Left renal cortex interstitium (tissue), 4 donors: ENCODE measurements at places on chromosomes 6 and 20. TPM values are rescaled to one million over a fixed set of nuclear protein-coding genes. Genes with fewer than 3 reads are reported as not detected.
A peak's percentile ranks its signal among the peaks of the same experiment; 100 is the strongest.

- no peak for DNase-seq
Measured at GRCh38 chr6:81894306-81894705, 141.8 kb upstream of the TENT5A start.

GRCh38 chr6:15252195-15252594 is 6.3 kb downstream of the JARID2 start:
- no peak for DNase-seq

- no peak for DNase-seq
Measured at GRCh38 chr6:44576132-44576631, 188.7 kb downstream of the CDC5L start.

DACT2 gene
- polyA plus RNA-seq = 24.7 TPM

GRCh38 chr20:2695206-2695983 is 2.8 kb downstream of the EBF4 start:
- no peak for DNase-seq

MYL9 gene
- 232 TPM for polyA plus RNA-seq

SLC17A3 gene
- polyA plus RNA-seq = 0.79 TPM

GJA10 gene
- 0.11 TPM for polyA plus RNA-seq

DNA sequence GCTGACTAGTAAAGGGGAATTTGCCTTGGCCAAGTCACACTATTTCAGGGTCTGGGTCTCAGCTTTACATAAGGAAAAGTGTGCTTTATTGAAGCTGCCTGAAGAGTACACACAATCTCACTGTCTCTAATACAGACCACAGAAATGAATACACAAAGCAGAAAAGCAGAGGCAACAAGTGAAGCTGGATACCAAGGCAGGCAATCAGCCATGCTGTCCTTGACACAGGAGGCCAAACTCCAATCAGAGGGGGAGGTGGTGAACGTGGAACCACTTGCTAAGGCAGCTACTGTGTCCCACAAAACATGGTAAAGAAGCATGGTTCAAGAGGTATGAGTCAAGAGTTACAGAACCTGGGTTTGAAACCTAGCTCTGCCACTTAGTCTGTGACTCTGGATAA is 21.8 kb upstream of the CCND3 start:
- DNase-seq = no peak

- no peak for DNase-seq
Measured at GRCh38 chr6:36499918-36500317, 47.4 kb downstream of the STK38 start.

TMEM217 gene
- polyA plus RNA-seq = 1.3 TPM

HLA-DMB gene
- 70.2 TPM for polyA plus RNA-seq

DNA sequence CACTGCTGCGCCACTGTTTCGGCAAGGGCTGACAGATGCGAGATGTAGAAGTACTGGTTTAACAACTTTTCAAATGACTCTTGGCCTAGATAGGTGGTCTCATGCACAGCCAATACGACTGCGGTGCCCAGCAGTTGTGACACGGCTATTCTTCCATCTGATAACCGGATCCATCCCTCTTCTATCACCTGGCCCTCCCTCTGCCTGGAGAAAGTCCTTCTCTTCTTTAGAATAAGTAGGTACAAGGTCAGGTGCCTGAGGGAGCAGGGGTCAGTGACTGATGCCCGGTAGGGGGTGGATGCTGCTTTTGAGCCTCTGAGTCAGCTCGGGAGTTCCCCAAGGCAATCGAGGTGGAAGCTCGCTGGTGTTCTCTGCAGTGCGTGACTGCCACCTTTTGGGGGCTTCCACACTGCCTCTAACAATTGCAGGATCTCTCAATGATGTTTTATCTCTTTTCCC is 166.8 kb upstream of the GRIK2 start:
- DNase-seq = no peak

HEY2 gene
- polyA plus RNA-seq = 7.0 TPM

- no peak for DNase-seq
Measured at GRCh38 chr6:114181664-114182063, 161.2 kb downstream of the HS3ST5 start.

- DNase-seq = no peak
Measured at GRCh38 chr6:156123731-156124130, 653.4 kb upstream of the ARID1B start.

DNA sequence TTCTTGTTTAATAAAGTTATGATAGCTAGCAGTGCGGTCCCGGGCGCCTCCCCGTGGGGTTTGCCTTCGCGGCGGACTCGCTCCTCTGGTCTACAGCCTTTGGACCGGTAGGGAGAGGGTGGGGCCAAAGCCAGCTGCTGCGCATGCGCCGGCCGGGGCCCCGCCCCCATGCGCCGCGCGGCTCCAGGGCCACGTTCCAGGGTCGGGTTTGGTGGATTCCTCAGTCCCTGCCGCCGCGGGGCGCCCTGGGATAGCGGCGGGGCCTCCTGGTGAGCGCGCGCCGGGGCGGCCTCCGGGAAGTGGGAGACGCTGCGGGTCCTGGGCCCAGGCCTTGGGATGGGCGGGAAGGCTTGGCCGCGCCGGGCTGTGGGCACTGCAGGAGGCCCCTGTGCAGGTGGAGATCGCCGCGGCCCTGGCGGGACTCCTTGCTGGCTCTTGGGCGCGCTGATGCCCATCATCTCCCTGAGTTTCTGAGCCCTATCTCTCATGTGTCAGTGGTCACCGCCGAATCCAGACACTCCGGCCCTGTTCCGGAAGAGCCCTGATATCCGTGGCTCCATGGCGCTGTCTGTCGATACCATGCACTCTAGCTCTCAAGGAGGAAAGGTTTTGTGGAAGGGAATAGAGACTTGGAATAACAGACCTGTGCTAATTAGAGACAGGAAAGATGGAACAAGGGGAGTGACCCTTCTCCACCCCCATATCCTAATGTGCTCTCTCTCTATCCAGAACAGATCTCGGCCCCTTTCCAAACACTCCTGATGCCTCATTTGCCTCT is at the start of gene VARS2:
VARS2 (plus strand) TSS at position 163 of the 778 bp plus-strand sequence; CDS start at position 762, 599 bp downstream.
- DNase-seq = peak; percentile 82

CD2AP gene
- 87.6 TPM for polyA plus RNA-seq

- no peak for DNase-seq
Measured at GRCh38 chr20:51400051-51400926, 142.2 kb downstream of the NFATC2 start.

- no peak for DNase-seq
Measured at GRCh38 chr6:111957623-111958315, 84.5 kb upstream of the FYN start.

GRCh38 chr20:1184638-1185315 is at the start of gene TMEM74B:
TSS of gene TMEM74B (minus strand) at chr20:1184981. CDS start at chr20:1183801, 1,180 bp downstream.
- no peak for DNase-seq

DNA sequence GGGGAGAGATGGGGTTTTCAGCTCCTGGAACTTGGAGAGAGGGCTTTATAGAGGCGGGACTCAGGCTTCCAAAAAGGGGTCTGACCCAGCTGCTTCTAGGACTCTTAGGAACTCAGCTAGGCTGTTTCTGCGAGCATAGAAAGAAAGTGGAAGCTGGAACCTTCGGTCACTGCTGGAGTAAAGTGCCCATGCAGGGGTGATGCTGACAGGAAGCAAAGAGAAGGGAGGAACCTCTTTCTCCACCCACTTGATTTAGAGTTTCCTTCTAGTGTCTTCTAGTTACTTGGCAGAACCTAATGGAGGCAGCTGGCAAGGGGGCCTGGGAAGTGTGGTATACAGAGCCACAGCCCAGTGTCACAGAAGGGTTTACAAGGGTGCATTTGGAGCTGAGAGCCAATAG is 283.6 kb downstream of the QKI start:
- no peak for DNase-seq

GRCh38 chr6:43311666-43312065 is 3.0 kb upstream of the CRIP3 start:
- no peak for DNase-seq

DNA sequence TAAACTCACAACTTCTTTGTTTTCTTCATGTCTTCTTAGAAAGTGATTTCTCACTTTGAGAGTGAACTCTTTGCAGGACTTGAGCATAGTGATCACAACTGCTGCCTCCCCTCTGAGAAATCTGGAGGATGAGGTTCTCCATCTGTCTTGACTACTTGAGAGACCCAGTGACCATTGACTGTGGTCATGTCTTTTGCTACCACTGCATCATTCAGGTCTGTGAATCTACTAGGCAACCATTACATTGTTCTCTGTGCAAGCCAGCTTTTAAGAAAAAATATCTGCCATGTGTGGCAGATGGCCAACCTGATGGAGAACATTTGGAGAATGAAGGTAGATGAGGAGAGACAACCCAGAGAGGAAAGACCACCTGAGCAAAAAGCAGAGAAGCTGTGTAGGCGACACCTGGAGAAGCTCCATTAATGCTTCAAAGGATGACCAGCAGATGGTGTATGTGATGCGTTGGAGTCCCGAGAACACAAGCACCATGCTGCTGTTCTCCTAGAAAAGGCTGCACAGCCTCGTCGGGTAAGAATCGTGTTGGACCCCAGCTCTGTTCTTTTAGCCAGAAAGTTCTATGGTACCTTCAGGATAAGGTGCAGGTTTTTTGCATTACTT is 25.1 kb upstream of the TRIM26 start:
- no peak for DNase-seq

GRCh38 chr6:118843685-118844390 is 50.1 kb upstream of the ASF1A start:
- DNase-seq = no peak

THEMIS gene
- polyA plus RNA-seq = not detected

DNA sequence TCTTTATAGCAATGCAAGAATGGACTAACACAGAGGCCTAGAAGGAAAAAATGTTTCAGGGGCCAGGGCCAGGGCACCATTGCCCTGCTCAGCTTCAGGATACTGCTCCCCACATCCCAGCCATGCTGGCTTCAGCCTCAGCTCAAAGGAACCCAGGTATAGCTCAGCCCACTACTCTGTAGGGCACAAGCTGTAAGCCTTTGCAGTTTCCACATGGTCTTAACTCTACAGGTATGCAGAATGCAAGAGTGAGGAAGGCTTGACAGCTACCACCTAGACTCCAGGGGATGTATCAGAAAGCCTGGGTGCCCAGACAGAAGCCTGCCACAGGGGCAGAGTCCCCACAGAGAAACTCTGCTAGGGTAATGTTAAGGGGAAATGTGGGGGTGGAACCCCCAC is 10.5 kb upstream of the TTK start:
- no peak for DNase-seq

DNA sequence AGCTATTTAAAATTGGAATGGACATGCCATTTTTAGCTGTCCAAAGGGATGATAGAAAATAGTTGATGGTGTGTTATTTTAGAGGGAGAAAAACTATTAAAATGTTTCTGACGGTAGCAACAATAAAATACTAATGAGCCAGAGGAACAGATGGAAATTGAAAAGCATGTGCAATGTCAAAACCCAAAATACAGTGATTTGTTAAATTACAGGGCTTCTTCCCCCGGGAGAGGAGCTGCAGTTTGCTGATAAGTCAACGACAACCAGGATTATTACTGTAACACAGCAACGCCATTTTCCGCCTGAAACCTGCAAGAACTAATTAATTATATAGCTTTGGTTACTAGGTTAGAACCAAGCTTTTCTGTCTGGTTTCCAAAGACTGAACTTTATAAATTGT is 179.6 kb upstream of the SPTLC3 start:
- no peak for DNase-seq

NR2E1 gene
- polyA plus RNA-seq = not detected

- DNase-seq = no peak
Measured at GRCh38 chr20:34798871-34799270, 26.6 kb downstream of the NCOA6 start.

SFTA2 gene
- 0.95 TPM for polyA plus RNA-seq

- no peak for DNase-seq
Measured at GRCh38 chr6:2729921-2730320, 20.8 kb downstream of the MYLK4 start.

GRCh38 chr6:122494665-122495272 is 23.2 kb upstream of the SERINC1 start:
- DNase-seq = no peak

- DNase-seq = no peak
Measured at GRCh38 chr6:156866220-156867015, 89.2 kb downstream of the ARID1B start.

DNA sequence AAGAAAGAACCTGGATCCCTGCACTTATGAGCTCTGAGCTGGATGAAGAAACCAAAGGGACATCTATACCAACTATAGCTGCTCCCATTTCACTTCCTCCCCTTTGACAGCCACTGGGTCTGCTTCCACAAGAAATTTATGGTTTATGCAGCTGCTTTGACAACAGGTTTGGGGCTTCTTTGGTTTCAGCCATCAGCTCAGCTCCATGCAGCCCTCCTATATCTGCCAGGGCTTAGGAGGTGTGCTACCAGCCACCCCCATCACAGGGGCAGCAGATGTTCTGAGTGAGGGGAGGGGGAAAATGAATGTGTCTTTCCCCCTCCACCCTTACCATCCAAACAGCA is 29.2 kb upstream of the PKHD1 start:
- no peak for DNase-seq

- no peak for DNase-seq
Measured at GRCh38 chr6:151096255-151096612, 143.5 kb upstream of the AKAP12 start.

DNA sequence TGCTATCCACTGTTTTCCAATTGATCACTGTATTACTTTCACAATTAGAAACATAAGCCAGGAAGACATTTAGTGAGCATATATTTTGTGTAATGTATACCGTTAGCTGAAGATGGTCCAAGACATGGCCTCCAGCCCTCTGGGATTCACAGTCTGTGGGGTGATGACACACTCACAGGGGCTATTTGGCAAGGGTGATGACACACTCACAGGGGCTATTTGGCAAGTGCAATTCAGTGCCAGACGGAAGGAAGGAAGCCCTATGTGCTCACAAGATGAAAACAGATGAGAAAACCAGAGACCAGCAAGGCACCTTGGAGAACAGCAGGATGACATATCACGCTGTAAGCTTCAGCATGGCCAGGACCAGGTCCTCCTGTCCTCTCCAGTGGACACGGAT is 183.7 kb downstream of the MBOAT1 start:
- DNase-seq = no peak

- peak; percentile 48 for DNase-seq
Measured at GRCh38 chr20:5657190-5657875, 92.9 kb upstream of the SHLD1 start.

PNPLA1 gene
- 3.0 TPM for polyA plus RNA-seq
